ENCODE measurements at places on chromosomes 11 and 22.

- DNase-seq: no peak
Observed at GRCh38 chr11:114265122-114265878, 30.9 kb upstream of the NNMT start.

GRCh38 chr11:71309181-71309580, 56.8 kb upstream of the SHANK2 start:
- DNase-seq: no peak

DNA sequence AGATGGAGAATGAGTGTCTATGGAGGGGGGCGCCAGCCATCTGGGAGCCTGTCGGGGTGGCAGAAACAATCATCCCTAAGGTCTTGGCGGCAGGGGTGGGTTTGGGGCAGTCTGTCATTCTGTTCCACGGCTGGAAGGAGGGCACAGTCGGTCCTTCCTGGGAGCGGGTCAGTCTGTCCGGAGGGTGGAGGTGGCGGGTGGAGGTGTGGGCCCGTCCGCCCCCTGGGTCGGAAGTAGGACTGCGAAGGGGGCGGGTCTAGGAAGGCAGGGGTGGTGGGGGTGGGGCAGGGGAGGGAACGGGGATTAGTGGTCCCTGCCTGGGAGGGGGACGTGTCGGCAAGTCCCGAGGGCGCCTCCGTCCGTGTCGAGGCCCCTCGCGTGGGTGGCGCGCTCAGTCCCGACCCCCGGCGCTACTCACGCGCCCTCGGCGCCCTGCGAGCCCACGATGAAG, 461 bp downstream of the TBC1D10A start:
- no peak for DNase-seq

DNA sequence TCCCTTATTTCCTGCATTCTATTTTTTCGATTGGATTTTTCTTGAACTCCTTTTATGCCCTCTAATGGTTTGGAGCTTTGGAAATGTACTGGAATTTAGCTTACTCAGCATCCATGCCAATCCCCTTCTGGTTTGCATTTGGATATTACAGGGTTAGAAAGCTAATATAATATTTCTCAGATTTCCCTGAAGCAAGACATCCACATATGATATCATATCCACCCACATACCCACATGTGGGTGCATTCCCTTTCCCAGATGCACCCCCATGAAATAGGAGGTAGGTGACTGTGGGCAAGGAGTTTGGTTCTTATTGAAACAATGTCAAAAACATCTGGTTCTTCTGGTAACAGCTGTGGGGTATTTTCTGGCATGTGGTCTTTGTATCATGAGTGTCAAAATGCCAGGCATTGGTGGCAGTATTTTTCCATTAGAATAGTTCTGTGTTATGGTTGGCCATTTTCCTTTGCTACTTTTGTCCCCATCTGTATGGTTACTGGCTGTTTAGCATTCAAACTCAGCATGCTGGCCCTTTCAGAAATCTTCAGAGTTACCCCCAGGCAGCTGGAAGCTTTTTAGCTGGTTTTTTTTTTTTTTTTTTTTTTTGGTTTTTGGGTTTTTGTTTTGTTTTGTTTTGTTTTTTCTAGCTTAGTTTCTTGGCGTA, 32.7 kb upstream of the DDX10 start:
- DNase-seq: no peak

- DNase-seq: no peak
Observed at GRCh38 chr11:123143921-123144320, 51.1 kb downstream of the CLMP start.

DNA sequence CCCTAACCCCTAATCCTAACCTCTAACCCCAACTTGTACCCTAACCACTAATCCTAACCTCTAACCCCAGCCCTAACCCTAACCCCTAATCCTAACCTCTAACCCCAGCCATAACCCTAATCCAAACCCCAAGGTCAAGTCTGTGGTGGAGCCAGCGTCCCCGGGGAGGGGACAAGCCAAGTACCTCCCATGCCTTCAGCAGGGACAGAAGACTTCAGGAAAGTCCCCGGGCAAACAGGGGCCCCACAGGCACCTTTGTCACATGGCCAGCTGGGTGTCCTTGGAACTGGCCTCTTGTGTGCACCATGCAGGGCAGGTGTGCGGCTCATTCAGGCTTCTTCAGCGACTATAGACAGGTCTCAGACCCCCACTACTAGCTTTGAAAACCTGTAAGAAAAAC, 555.8 kb downstream of the BRD1 start:
- no peak for DNase-seq

- DNase-seq: no peak
Observed at GRCh38 chr11:64144587-64145472, 21.1 kb downstream of the MACROD1 start.

DNA sequence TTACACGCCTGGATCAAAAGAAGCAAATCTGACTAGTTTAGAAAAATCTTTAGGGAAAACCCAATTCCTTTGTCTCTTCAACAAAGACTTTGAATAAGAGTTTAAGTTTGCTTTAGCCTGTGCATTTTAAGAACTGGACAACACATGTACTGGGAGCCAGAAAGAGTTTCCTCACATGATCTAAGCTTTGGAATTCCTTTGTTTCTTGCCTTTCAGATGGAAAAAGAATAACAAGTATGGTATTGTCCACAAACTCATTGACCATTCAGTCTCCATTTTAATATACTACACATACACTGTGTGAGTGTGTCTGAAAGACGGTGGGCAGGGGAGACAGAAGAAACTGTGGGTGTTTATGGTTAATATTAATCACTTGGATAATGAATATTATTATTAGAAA, 205.6 kb downstream of the MAML2 start:
- DNase-seq: no peak
